Kidney (tissue), 22 donors: ENCODE measurements at places on chromosomes 3 and 15. TPM values are rescaled to one million over a fixed set of nuclear protein-coding genes. Genes with fewer than 3 reads are reported as not detected.

The RGMA gene
- polyA plus RNA-seq, result 4.4 TPM

The NMNAT3 gene
- polyA plus RNA-seq, result 13.8 TPM

The GPR62 gene
- 0.41 TPM for polyA plus RNA-seq

The SPINT1 gene
- 112 TPM for polyA plus RNA-seq

The CPA3 gene
- not detected for polyA plus RNA-seq

The GPR149 gene
- not detected for polyA plus RNA-seq

The GABRR3 gene
- polyA plus RNA-seq, result not detected

The FHIT gene
- 61.2 TPM for polyA plus RNA-seq

The SKOR1 gene
- 0.22 TPM for polyA plus RNA-seq

The PLCH1 gene
- 1.6 TPM for polyA plus RNA-seq

The NTRK3 gene
- 8.9 TPM for polyA plus RNA-seq

The GHSR gene
- not detected for polyA plus RNA-seq

The TP53BP1 gene
- 15.9 TPM for polyA plus RNA-seq

The SLC30A4 gene
- polyA plus RNA-seq, result 3.1 TPM

The LSM3 gene
- 30.2 TPM for polyA plus RNA-seq

The GABRB3 gene
- 4.7 TPM for polyA plus RNA-seq

The BNC1 gene
- polyA plus RNA-seq, result not detected

The SLC35G2 gene
- polyA plus RNA-seq, result 4.2 TPM

The HIGD2B gene
- polyA plus RNA-seq, result not detected

The BFSP2 gene
- polyA plus RNA-seq, result 0.86 TPM

The GOLGA6B gene
- not detected for polyA plus RNA-seq

The PEX11A gene
- 13.7 TPM for polyA plus RNA-seq

The UQCRC1 gene
- polyA plus RNA-seq, result 584 TPM
